ENCODE measurements at places on chromosomes 2 and 18.

DNA sequence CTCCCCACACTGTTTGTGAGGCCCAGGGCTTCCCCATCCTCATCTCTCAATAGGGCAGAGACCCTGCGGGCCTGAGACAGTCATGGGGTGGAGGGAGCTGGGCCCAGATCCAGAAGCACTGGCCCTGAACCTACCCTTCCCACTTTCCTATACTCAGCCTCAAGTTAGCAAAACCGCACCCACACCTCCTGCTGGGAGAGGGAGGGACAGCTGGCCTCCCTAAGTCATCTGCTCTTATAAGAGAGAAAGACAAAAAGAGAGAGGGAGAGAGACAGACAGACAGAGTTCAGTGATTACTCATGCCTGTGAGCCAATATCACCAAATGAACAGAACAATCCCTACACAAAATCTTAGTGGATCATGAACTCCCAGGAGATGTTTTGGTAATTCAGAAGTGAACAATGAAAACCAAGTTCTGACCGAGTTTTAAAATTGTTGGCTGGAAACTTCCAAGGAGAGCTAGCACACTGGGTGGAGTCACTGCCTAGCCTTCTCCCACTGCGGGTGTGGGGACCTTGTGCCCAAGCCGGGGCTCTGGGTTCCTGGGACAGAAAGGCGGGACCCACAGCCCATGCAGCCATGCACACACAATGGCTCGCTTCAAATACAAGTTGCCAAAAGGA is 130.5 kb downstream of the PXDN start:
- DNase-seq, result no peak

GRCh38 chr2:227819398-227819697 is 5.7 kb downstream of the CCL20 start:
- no peak for DNase-seq

DNA sequence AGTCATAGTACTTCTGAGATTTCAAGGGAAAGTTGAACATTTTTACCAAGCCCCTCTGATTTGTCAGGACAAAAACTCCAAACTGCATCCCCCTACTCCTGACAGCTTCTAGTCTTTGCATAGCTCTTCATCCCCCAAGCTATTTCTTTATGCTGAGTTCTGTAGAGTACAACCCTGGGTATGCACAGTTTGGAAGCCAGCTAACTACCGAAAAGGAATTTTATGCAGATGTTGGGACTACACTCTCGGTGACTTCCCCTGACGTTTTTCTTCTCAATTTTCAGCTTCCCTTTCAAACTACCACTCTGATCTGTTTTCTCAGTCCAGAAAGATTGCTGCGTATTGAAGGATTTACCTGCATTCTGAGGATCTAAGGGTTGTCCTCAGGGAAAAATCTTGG is 1060.2 kb upstream of the ACVR2A start:
- no peak for DNase-seq

GRCh38 chr2:154758871-154759270 is 60.4 kb downstream of the KCNJ3 start:
- DNase-seq, result no peak

DNA sequence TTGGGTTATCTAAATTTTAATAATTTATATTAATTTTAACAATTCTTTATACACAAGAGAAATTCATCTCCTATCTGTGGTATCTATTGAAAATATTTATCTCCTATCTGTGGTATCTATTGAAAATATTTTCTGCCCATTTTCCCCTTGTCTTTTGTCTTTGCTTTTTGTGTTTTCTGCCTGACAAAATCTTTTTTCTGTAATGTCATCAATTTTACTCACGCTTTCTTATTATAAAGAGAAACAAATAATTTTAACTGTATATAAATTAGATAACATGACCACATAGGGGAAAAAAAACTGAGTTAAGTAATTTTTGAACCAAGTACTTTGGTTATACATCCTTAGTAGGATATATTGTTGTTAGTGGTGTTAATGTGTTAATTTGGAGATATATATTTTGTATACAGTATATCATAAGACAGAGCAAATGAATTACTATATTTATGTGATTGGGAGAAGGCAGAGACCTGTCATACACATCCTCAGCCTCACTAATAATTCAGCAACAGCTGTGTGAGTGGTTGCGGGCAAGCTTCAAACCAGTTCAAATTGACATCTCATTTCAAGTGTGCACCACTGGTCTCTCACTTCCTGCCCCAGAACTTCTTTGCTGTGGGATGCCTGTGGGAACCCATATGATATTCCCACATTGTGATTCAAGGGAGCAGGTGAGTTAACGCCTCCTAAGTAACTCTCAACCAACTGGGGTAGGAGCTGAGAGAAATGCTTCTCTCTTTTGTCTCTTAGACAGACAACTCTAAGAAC is 292.4 kb downstream of the SP3 start:
- DNase-seq, result no peak

- DNase-seq, result no peak
Observed at GRCh38 chr18:49274188-49274714, 186.2 kb downstream of the DYM start.
